Pancreas (tissue), 10 donors: ENCODE measurements at places on chromosomes 13 and 19. TPM values are rescaled to one million over a fixed set of nuclear protein-coding genes. Genes with fewer than 3 reads are reported as not detected.
A peak's percentile ranks its signal among the peaks of the same experiment; 100 is the strongest.

GRCh38 chr13:33319859-33320258 lies 34.3 kb upstream of the STARD13 start:
- H3K4me1 ChIP-seq = no peaks in the 10 kb centered on the region
- no peaks in the 10 kb centered on the region for H3K27me3 ChIP-seq
- H3K27ac ChIP-seq = no peak overlapping the region

GRCh38 chr19:48455908-48456562 lies 661 bp downstream of the KCNJ14 start:
- no peak overlapping the region for H3K4me3 ChIP-seq
- no peak overlapping the region for H3K27ac ChIP-seq
- peaks cover 14% of the 10 kb centered on the region for H3K36me3 ChIP-seq
- no peaks in the 10 kb centered on the region for H3K4me1 ChIP-seq
- H3K27me3 ChIP-seq = no peaks in the 10 kb centered on the region

GRCh38 chr19:17391371-17392151 lies 2.4 kb downstream of the CCDC194 start:
- DNase-seq = no peak
- H3K27me3 ChIP-seq = peaks cover 4% of the 10 kb centered on the region
- no peak overlapping the region for H3K27ac ChIP-seq
- H3K4me1 ChIP-seq = no peaks in the 10 kb centered on the region

DNA sequence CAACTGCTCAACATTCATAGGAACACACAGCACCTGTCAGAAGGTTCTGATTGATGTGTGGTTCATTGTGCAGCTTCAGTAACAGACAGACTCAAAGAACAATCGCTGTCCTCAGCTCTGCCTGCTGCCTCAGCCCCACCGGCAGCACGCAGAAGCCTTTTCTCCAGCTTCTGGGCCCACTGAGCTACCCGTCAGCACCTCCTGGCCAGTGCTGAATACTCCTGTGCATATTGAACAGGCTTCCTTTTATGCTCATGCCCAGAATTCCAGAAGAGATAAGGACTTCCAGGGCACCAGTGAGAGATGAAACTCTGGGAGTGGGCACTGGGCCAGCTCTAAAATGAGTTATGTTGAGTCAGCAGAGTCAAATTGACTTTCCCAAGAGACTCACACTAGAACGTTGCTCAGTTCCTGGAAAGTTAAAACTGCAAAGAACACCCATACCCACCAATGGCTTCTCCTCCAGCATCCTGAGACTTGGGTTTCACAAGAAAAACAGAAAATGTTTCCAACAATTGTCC lies 119.3 kb downstream of the COL4A1 start:
- H3K27me3 ChIP-seq = no peaks in the 10 kb centered on the region
- H3K27ac ChIP-seq = no peak overlapping the region
- DNase-seq = peak; percentile 67
- H3K4me1 ChIP-seq = no peaks in the 10 kb centered on the region
- H3K36me3 ChIP-seq = no peaks in the 10 kb centered on the region
- no peak overlapping the region for H3K4me3 ChIP-seq

- no peaks in the 10 kb centered on the region for H3K4me1 ChIP-seq
- no peaks in the 10 kb centered on the region for H3K27me3 ChIP-seq
- no peaks in the 10 kb centered on the region for H3K36me3 ChIP-seq
- H3K4me3 ChIP-seq = no peak overlapping the region
- H3K27ac ChIP-seq = no peak overlapping the region
- DNase-seq = no peak
These were observed 86.8 kb upstream of the PEG3 start for GRCh38 chr19:56927294-56927693.

DNA sequence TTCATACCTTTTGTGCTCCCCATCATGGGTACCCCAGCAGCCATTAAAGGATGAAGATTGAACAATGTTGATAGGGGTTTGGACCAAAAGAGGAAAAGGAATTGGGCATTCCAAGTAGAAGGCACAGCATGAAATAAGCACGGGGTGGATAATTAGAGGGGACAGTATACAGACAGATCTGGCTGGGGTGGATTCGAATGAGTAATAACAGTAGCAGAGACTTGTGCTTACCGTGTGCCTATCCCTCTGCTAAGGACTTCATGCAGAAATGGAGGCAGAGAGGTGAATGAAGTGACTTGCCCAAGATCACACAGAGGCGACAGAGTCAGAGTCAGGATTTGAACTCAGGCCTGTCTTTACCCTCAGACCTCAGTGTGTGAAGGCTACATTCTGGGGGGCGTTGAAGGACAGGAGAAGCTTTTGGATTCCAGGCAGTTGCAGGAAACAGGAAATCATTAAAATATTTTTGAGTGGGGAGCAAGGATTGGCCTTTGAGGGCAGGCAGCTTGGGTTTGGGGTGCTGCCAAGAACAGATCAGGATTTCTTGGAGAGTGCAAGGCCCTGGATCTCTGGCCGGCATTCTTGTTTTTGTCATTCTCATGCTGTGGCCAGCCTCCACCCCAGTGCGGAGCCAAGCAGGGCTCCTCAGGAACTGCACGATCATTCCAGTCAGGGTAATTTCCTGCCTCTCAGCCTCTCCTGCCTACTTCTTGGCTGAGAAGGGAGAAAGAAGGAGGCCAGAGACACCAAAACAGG lies 18.7 kb downstream of the PAF1 start:
- peak overlapping the region; percentile 54 for H3K27ac ChIP-seq
- no peak for DNase-seq
- H3K4me1 ChIP-seq = no peaks in the 10 kb centered on the region
- H3K27me3 ChIP-seq = no peaks in the 10 kb centered on the region

- H3K36me3 ChIP-seq = no peaks in the 10 kb centered on the region
- no peaks in the 10 kb centered on the region for H3K4me1 ChIP-seq
- no peak overlapping the region for H3K27ac ChIP-seq
These were observed 10.8 kb upstream of the ZNF799 start for GRCh38 chr19:12411893-12412292.

GRCh38 chr19:19642506-19643157 lies 825 bp downstream of the GMIP start:
- peak overlapping the region; percentile 47 for H3K27ac ChIP-seq
- no peaks in the 10 kb centered on the region for H3K4me1 ChIP-seq
- no peak for DNase-seq
- no peaks in the 10 kb centered on the region for H3K36me3 ChIP-seq
- H3K27me3 ChIP-seq = no peaks in the 10 kb centered on the region

- DNase-seq = peak; percentile 57
- H3K4me1 ChIP-seq = peaks cover 55% of the 10 kb centered on the region
- H3K4me3 ChIP-seq = no peak overlapping the region
- no peaks in the 10 kb centered on the region for H3K36me3 ChIP-seq
- H3K27ac ChIP-seq = peak overlapping the region; percentile 22
- no peaks in the 10 kb centered on the region for H3K27me3 ChIP-seq
These were observed 3.5 kb downstream of the EGLN2 start for GRCh38 chr19:40802300-40803169.

DNA sequence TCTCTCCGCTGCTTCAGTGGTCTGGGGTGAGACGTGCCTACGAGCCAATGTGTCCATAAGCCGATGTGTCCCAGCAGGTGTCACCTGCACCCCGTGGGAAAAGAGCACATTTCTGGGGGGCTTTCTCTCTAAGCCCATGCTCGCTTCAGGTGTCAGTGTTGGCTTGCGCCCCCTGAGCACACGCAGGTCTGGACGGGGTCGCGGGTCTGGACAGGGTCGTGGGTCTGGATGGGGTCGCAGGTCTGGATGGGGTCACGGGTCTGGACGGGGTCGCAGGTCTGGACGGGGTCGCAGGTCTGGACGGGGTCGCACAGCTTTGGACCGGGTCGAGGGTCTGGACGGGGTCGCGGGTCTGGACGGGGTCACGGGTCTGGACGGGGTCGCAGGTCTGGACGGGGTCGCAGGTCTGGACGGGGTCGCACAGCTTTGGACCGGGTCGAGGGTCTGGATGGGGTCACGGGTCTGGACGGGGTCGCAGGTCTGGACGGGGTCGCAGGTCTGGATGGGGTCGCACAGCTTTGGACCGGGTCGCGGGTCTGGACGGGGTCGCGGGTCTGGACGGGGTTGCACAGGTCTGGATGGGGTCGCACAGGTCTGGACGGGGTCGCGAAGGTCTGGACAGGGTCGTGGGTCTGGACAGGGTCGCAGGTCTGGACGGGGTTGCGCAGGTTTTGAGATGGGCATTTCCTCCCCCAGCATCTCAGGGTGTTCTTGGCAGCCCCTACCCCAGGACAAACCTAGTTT lies 24.5 kb upstream of the TFDP1 start:
- H3K27me3 ChIP-seq = no peaks in the 10 kb centered on the region
- H3K27ac ChIP-seq = no peak overlapping the region
- DNase-seq = no peak
- no peaks in the 10 kb centered on the region for H3K4me1 ChIP-seq
- no peaks in the 10 kb centered on the region for H3K36me3 ChIP-seq

DNA sequence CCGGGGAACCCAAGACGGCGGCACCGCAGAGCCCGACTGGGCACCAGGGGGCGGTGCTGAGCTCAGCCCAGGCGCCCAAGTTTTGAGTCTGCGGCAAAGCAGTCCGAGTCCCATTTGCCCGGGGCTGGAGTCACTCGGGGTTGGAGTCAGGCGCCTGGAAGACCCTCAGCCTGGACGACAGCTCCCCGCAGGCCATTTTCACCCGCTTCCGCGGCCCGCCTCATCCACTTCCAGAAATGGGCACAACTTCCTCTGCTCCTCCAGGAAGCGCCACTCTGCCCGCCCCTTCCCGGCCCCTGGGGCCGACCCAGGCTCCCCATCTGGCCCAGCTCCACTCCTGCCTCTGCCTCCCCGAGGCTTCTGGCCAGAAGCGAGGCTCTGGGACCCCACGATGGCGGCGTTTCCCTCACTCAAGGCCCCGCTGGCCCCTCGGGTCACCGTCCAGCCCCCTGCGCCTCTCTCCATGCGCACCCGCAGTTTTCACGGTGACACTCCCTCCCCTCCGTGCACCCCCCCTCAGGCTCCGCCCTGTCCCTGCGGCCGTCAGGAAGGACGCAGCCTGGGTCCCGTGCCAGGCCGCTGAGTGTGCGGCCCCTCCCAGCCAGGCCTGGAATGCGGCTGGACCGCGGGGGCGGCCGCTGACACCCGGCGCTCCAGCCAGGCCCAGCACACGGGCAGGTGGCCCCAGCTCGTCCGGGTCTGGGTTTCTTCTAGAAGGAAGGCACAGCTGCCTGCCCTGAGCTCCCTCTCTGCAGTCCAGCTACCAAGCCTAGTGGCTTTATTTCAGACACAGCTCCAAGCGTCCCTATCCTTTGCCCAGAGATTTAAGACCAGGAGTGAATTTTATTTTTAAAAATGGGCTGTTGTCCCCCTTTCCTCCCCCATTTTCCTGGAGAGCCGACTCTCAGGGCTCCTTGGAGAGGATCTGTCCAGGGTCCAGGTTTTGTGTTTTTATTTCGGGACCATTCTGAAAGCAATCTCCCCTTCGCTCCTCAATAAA lies 4.7 kb downstream of the SERTAD1 start:
- peak overlapping the region; percentile 52 for H3K4me3 ChIP-seq
- H3K27me3 ChIP-seq = no peaks in the 10 kb centered on the region
- peak; percentile 97 for DNase-seq
- H3K27ac ChIP-seq = peak overlapping the region; percentile 97

DNA sequence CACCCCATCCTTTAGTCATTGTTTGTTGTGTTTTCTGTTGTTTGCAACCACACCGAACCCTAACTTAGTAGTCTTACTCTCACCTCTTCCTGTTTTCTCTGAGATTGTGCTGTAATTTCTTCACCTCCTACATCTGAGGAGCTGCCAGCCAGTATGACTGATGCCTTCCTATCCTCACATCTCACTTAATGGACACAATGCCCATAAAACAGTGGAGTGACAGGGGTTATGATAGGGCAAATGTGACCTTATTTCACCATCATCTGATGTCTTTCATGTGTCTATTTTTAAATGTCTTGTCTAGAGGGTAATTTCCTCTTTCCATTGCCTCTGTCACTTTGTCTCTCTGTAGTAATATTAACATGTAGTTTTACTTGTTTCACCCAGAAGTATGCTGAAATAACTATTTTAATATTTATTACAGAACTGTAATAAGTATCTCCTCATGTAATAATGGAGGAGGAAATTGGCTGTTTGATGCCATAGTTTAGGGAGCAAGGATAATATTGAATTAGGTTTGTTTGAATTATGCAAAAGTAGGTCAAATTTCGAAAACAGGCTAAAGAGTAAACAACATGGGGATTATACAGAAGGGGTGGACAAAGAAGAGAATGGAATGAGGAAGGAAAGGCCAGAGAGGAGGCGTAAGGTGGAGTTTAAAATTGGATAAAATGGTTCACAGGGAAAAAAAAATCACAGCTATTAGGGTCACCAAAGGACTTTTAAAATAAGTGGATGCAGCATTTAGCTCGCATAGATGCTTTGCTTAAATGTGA lies 103.5 kb upstream of the SPRY2 start:
- H3K36me3 ChIP-seq = no peaks in the 10 kb centered on the region
- no peak overlapping the region for H3K27ac ChIP-seq
- no peaks in the 10 kb centered on the region for H3K27me3 ChIP-seq

- H3K36me3 ChIP-seq = no peaks in the 10 kb centered on the region
- no peaks in the 10 kb centered on the region for H3K27me3 ChIP-seq
- DNase-seq = no peak
- no peak overlapping the region for H3K27ac ChIP-seq
These were observed 5.2 kb downstream of the CADM4 start for GRCh38 chr19:43634506-43634871.

DNA sequence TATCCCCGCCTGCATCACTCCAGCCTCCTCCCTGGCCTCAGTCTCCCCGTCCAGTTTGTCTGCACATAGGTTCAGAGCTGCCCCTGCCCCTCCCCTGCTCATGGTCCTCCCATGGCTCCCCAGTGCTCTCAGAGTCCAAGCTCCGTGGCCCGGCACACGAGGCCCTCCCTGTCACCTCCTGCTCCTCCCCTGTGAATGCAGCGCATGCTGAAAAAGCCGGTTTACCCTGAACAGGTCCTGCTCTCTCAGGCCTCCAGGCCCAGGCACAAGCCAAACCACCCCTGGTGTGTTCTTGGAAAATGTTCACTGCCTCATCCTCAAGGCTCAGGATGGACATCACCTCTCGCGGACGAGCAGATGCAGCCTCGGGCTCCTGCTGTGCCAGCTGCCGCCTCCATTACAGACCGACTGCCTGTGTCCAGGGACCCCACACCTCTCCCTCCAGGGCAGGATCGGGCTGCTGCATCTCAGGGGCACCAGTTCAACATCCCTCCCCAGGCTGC lies 13.0 kb downstream of the EMP3 start:
- DNase-seq = no peak
- no peaks in the 10 kb centered on the region for H3K4me1 ChIP-seq
- H3K4me3 ChIP-seq = no peak overlapping the region
- H3K27me3 ChIP-seq = no peaks in the 10 kb centered on the region
- H3K27ac ChIP-seq = no peak overlapping the region
- no peaks in the 10 kb centered on the region for H3K36me3 ChIP-seq

ZNF471 gene
- total RNA-seq = 5.4 TPM

CNN1 gene
- 0.43 TPM for total RNA-seq

FCGBP gene
- total RNA-seq = 118 TPM

SOX1 gene
- not detected for total RNA-seq

FFAR1 gene
- total RNA-seq = 1.2 TPM

CLEC4M gene
- total RNA-seq = not detected

LRRC4B gene
- 0.53 TPM for total RNA-seq
